ENCODE measurements at places on chromosomes 1 and 21. TPM values are rescaled to one million over a fixed set of nuclear protein-coding genes. Genes with fewer than 3 reads are reported as not detected.

Gene PRDM2
- total RNA-seq: 10.9 TPM

DNA sequence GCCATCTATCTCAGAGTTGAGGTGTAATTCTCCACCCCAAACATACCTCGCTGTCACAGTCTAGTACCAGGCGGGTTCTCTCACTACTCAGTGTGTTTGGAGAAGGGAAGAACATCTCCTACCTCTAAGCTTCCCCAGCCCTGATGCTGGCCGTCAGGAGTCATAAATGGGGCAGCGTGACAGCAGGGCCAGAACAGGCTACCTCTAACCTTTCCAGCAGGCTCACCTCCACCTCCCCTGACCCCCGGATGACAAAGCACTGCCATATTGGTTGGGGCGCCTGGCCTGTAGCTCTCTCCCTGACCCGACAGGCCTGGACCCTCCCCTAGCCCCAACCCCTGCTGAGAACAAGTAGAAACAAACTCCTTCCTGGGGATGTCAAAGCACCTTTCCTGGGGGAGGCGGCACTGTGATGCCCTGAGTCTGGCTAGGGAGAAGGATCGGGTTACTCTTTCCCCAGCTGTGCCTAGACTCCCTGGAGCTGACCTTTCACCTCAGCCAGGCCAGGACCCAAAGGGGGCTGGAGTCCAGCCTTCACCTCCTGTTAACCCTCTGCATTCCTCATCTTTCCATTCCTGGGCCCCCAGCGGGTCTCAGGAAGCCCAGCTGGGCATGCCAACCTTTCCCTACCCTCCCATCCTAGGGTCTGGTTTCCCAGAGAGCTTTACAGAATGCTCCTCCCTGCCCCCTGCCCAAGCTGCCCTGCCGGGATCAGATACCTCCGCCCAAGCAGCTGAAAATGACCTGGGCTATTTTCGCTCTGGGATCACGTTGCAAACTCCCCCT, 34.2 kb downstream of the AHDC1 start:
- ATAC-seq: no peak

Gene LZIC
- total RNA-seq: 26.1 TPM

Gene CCSAP
- 17.8 TPM for total RNA-seq

GRCh38 chr1:64938991-64939390, 27.4 kb downstream of the JAK1 start:
- no peak for ATAC-seq

Gene NCAM2
- total RNA-seq: not detected

GRCh38 chr1:161079436-161080110, 9.8 kb downstream of the NECTIN4 start:
- ATAC-seq: no peak

All from motor neuron (in vitro differentiated cells).